ENCODE measurements at places on chromosomes 7 and 10.
A peak's percentile ranks its signal among the peaks of the same experiment; 100 is the strongest.

- no peak for DNase-seq
Measured at GRCh38 chr7:1555813-1556543, at the start of gene TMEM184A. Gene TMEM184A, minus strand, starts transcription at chr7:1556205. Its CDS starts 721 bp downstream, at chr7:1555484.

- DNase-seq, result no peak
Measured at GRCh38 chr7:29372351-29373090, 177.9 kb downstream of the CHN2 start.

DNA sequence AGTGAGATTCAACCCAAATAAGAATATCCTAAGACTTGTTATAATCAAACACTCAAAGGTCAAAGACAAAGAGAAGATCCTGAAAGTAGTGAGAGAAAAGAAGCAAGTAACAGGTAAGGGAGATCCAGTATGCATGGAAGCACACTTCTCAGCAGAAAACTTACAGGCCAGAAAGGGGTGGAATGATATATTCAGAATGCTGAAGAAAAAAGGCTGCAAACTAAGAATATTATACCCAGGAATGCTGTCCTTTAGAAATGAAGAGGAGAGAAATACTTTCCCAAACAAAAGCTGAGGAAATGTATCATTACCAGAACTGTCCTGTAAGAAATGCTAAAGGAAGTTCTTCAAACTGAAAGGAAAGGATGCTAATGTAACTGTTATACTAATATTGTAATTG lies 12.6 kb upstream of the ZNF746 start:
- no peak for DNase-seq

GRCh38 chr7:112481833-112482670 lies 1.3 kb downstream of the LSMEM1 start:
- peak; percentile 89 for DNase-seq

- peak; percentile 35 for DNase-seq
Measured at GRCh38 chr7:27873981-27874957, 134.3 kb downstream of the TAX1BP1 start.

DNA sequence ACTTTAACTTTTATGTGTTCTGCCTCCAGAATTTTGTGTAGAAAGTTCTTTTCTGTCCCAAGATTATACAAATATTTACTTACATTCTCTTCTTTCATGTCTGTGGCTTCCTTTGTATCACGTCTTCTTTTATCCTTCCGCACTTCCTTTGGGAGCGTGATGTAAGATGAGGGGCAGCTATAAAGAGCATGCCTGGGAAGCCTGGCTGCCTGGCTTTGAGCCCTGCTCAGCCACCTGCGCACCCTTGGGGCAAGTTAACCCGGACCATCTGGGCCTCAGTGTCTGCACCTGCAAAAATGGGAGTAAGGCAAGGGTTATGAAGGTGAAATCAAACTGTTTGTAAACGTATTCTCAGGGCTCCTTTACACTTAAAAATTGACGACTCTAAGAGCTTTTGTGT lies 25.2 kb downstream of the PALD1 start:
- no peak for DNase-seq

DNA sequence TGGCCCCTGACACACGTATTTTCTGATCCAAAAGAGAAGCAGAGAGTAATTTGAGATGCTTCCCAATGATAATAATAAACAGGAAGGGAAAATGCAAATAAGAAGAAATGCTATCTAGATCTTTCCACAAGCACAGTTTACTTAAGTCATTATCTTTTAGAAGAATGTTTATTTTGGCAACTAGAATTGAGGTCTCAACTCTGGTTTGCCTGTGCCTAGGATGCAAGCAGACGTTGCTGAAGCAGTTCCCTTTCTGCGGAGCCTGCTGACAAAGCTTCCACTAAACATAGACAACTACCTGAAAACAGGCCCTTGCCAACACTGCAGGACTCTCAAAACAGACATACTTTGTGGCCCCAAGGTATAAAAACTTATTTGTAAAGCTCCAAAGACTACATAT lies 315.8 kb upstream of the POM121L12 start:
- no peak for DNase-seq

DNA sequence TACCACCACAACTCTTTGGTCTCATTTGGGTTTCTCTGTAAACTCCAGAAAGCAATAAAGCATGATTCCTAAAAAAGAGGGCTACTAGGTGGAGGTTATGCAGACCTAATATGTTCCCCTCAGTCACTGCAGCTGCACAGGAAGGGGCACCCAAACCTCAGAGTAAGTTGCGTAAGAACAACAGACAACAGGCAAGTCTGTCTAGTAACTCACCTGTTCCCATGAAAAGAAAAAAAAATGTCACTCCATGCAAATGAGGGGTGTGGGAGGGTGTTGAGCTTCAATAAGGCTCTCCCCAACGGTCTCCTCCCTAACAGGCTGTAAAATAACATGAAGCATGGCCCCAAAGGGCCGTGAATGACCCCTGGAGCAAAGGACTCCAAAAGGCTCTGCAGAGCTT lies 461.4 kb downstream of the KCNMA1 start:
- DNase-seq, result no peak

DNA sequence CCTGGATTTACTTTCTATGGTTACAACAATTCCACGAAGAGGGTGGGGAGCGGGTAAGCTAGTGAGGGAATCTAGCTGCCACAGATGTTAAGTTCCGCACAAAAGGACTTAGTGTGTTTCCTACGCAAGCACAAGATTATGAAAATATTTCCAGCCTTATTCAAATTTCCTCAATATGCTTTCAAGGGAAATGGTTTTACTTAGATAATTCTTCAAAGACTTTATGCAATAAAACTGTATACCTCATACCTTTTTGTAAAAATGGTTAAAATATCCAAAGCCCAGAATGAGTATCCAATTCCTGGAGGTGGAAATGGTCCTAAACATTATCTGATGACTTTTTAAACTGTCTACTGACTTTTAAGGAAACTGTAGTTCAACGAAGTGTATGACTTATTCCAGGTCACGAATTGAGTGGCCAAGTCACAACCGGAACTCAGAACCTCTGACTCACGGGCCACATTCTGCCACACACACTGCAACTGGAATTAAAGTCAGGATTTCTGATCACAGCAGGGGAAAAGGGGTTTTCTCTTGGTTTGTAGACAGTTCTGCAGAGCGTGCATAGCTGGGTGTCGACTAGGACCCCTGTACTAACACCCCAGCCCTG lies 20.2 kb upstream of the INSIG1 start:
- no peak for DNase-seq

GRCh38 chr10:30830315-30831230 lies 201.0 kb upstream of the LYZL2 start:
- no peak for DNase-seq

- no peak for DNase-seq
Measured at GRCh38 chr7:112547916-112548315, 67.1 kb downstream of the LSMEM1 start.

GRCh38 chr7:115410434-115410820 lies 488.5 kb downstream of the MDFIC start:
- DNase-seq, result no peak

GRCh38 chr7:92768501-92769393 lies 67.6 kb downstream of the CDK6 start:
- DNase-seq, result no peak

DNA sequence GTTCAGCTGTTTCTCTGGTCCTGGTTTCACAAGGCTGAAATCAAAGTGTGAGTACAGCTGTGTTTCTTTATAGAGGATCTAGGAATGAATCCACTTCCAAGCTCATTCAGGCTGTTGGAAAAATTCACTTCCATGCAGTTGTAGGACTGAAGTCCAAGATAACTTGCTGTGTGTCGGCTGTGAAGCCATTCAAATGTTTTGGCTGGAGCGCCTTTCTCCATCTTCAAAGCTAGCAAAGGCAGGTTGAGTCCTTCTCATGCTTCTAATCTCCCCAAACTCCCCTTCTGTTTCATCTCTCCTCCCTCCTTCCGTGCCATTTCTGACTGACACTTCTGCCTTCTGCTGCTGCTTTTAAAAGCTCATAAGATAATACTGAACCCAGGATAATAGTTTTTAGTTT lies 1195.4 kb upstream of the LRRN3 start:
- DNase-seq, result no peak

- no peak for DNase-seq
Measured at GRCh38 chr10:11207560-11207844, 189.8 kb downstream of the CELF2 start.

DNA sequence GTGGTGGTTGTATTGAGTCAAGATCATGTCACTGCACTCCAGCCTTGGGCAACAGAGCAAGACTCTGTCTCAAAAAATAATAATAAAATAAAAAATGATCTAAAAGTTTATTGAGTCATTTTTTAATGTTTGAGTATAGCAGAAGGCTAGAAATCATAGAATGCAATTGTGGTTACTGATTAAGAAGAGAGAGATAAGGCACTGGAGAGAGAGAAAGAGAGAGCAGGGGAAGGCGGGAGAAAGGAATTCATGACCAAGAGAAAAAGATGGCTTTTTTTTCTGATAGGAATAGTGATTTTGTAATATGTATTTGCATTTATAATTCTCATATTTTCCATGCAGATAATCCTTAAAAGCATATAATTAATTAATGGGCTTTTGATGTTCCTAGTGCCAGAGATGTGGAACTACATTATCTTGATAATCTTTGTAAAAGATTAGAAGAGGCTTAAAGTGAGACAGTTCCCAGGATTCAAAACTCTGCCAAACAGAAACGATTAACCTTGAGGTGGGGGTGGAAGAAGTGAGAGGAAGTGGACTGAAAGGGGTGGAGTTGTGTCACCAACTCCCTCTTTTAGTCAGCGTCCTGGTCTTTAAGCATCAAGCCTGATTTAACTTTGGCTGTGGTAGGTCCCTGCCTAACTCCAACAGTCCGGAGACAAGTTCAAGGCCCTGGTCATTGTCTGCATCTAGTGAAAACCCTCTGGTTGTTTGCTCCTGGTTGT lies 76.2 kb downstream of the CHN2 start:
- DNase-seq, result no peak

- peak; percentile 83 for DNase-seq
Measured at GRCh38 chr10:4813023-4813422, 13.0 kb upstream of the AKR1E2 start.

DNA sequence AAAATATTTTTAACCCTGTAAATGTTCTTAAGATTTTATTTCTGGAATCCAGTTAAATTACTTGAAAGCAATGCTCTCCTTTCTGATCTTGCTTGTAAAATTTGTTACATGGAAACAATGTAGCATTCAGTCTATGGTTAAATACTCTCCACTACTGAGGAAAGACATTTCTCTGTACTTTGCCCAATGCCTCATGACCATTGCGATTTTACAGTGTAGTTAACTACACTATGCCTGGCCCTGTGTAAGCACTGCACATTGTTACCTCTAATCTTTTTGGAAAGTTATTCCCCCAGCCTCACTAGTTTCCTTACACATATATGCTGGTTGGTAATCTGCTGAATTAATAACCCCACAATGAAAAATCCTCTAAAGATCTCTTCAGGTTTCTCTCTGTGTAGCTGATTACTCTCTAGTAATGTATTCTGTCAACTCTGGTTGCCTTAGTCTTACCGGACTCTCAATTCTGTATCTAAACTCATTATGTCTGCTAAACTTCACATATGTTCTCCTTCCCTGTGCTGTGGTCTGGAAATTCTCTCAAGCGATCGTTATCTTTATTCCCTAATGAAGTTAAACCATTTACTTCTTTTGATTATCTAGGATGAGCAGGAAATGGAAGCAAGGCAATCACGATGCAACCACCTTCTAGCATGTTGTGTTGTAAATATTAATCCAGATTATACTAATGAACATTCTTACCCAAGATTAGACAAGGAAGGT lies 58.7 kb upstream of the TMEM106B start:
- DNase-seq, result no peak

DNA sequence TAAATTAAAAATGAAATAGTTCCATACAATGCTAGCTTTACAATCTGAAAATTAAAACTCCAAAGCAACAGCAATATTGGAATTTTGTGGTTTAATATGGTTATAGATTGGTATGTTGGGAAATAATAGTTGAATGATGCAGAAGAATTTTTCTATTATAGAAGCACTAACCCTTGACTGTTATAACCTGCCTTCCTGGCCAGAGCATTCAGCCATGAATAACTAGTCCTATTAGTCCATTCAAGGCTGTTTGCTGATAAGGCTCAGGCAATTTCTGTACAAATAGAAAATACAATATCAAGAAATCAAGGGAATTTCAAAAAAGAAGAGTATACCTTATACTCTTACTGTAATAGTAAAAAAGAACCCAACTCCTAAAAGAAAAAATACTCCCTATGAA lies 101.6 kb upstream of the SP4 start:
- no peak for DNase-seq

GRCh38 chr7:150686030-150686631 lies 625 bp downstream of the GIMAP2 start:
- DNase-seq, result no peak

DNA sequence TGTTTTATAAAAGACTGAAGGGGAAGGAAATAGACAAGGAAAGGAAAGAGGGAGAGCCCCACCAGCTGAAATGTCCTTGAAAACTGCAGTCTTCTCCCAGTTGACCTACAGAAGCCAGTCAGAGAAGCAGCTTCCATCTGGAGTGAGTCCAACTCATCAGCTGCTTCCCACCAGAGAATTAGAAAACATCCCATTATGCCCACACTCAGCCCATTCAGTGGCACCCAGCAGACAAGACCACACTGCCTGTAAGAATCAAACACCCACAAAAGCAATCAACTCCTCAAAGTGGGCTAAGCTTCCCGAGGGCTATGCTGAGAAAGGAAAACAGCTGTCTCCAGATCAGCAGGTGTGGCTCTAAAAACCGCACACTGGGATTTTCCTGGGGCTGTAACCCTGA lies 29.6 kb upstream of the TMEM213 start:
- DNase-seq, result peak; percentile 41

DNA sequence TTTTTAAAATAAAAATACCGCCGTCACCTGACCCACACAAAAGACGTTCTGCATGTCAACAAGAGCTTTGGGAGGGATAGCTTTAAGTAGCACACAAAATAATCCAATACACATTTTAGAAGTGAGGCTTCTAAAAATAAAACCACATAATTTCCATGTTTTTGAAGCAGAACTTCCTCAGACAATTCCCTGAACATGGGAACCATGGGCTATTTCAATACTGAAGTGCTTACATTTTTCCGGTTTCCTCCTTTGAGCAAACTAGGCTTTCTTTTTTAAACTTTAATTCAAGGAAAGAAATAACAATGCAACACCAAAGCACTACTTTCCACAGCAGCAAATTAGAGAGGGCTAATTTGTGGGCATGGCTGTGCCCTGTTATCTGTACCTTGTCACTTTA lies 59.9 kb downstream of the ELMO1 start:
- DNase-seq, result no peak

GRCh38 chr10:19451937-19452336 lies 364.3 kb upstream of the PLXDC2 start:
- no peak for DNase-seq

DNA sequence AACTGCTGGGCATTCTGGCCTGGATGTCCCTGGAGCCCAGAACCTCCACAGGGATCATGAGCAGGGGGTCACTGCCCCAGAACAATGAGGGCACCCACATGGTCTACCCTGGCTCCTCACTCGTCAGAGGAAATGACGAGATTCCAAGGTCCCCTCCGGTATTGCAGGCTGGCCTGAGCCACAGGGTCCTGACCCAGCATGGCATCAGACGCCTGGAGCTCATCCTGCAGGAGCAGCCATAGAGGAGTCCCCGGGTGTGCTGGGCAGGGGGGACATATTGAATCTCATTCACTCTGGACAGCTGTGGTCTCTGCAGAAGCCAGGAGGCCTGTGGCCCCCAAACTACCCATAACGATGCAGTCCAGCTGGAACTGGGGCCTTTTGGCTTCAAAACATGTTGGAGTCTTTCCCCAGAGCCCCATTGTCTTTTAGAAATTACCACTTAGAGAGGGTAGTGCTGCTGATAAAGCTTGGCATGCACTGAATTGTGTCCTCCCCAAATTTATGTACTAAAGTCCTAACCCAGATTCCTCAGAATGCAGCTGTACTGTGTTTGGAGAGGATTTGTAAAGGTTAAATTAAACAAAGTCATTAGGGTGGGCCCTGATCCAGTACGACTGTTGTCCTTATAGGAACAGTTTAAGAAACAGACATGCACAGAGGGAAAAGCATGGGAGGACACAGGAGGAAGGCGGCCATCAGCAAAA lies 27.7 kb downstream of the ANXA8 start:
- no peak for DNase-seq

Measured in COLO829 (cell line).